ENCODE measurements at places on chromosomes 4 and X.

- peak; percentile 93 for DNase-seq
Observed at GRCh38 chr4:183504930-183505610, at the start of gene ING2. Gene ING2 (plus strand): TSS chr4:183505058. CDS start chr4:183505196, 138 bp downstream.

DNA sequence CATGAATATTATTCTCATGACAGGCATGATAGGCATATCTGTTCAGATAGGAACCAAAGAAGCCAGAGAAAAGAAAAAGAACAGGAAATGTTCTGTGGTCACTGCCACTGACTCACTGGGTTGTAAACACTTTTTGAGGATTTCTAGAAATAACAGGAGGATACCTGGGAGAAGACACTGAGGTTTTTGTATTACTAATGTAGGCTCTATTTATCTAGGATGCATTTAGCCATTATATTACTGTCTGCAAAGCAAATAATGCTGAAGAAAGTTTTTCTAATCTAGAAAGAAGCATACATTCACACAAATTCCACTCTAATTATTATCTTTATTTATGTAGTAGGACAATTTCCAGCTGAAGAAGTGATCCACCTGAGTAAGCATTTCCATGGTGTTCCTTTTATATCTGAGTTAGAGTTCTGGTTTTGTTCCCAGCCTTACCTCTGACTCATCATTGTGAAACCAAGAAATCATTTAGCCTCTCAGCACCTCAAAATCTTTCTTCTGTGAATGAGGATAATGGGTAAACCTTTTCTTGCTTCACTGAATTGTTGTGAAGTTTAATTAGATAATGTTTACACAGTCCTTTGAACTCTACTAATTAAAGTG lies 40.2 kb upstream of the EPGN start:
- peak; percentile 61 for DNase-seq

- no peak for DNase-seq
Observed at GRCh38 chr4:3091464-3091863, 17.0 kb downstream of the HTT start.

DNA sequence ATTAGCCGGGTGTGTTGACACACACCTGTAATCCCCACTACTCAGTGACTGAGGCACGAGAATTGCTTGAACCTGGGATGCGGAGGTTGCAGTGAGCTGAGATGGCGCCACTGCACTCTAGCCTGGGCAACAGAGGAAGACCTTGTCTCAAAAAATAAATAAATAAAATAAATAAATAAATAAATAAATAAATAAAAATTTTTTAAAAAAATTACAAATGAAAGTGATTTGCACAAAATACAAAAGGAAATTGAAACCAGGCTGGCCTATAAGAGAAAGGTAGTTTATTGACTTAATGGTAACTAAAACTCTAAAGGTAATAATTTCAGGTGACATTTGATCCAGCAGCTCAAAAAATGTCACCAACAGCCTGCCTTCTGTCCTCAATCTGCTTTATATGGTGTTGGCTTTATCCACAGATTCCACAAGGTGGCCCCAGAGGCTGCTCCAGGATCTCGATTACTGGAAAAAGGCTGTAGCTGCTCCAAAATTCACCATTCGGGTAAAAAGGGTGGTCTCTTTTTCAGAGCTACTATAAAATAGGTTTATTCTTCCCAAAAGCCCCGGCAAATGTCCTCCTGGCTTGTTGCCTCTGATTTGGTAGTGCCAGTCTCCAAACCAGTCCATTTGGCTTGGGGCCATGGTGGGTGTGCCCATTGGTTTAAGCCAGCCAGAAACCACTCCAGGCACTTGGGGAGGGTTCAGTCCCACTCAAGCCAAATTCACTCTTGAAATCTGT lies 61.4 kb upstream of the TRIM2 start:
- peak; percentile 79 for DNase-seq

DNA sequence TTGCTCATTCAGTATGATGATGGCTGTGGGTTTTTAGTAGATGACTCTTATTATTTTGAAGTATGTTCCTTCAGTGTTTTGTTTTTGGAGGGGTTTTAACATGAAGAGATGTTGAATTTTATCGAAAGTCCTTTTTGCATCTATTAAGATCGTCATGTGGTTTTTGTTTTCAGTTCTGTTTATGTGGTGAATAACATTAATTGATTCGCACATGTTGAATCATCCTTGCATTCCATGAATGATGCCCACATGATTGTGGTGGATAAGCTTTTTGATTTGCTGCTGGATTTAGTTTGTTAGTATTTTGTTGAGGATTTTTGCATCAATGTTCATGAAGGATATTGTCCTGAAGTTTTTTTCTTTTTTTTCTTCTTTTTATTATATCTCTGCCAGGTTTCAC lies 347.4 kb upstream of the EPHA5 start:
- DNase-seq: no peak

DNA sequence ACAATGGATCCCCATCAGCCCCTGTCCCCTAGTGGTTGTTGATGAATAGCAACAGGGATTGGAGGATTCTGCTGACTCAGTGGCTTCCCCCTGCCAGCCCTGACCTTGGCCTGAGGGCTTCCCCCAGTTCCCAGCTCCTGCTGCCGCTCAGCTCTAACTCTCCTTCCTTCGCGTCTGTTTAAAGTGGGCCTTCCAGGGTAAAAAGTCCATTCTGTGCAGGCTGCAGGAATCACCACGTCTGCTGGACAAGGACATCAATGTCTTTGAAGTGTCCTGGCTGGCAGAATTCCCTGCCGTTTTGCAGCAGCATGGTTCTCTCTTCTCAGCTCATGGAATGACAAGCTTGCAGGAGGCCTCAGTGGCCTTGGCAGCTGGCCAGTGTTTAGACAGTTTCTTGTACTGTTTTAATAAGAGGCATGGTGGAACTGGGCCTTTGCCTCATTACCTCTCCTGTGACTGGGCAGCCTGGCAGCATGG lies 152.5 kb upstream of the STX18 start:
- no peak for DNase-seq

GRCh38 chr4:25925486-25926201 lies 11.6 kb downstream of the SMIM20 start:
- peak; percentile 68 for DNase-seq

DNA sequence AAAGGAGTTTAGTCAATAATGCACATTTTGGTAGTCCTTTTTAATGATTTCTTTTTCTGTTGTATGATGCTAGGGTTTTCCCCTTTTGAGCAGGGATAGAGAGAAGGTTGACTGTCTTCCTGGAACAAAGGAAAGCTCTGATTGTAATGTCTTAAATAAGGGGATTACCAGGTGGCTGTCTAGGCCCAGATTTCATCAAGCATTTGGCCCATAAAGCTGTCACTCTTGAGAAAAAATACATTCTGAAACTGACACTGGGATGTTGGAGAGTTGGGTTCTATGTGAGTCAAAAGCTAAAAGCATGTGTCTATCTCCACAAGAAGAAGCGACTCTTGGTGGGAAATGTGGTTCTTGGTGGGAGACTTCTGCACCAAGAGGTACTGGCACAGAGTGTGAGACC lies 26.4 kb downstream of the KIAA1210 start:
- no peak for DNase-seq

DNA sequence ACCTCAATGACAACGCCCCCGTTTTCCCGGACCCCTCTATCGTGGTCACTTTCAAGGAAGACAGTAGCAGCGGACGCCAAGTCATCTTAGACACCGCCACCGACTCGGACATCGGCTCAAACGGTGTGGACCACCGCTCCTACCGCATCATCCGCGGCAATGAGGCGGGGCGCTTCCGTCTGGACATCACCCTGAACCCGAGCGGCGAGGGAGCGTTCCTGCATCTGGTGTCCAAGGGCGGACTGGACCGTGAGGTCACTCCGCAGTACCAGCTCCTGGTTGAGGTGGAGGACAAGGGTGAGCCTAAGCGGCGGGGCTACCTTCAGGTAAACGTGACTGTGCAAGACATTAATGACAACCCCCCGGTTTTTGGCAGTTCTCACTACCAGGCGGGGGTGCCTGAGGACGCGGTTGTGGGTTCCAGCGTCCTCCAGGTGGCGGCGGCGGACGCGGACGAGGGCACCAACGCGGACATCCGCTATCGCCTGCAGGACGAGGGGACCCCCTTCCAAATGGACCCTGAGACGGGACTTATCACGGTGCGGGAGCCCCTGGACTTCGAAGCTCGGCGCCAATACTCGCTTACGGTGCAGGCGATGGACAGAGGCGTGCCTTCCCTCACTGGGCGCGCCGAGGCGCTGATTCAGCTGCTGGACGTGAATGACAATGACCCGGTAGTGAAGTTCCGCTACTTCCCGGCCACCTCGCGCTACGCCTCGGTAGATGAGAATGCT lies 2.2 kb downstream of the FAT4 start:
- peak; percentile 21 for DNase-seq

DNA sequence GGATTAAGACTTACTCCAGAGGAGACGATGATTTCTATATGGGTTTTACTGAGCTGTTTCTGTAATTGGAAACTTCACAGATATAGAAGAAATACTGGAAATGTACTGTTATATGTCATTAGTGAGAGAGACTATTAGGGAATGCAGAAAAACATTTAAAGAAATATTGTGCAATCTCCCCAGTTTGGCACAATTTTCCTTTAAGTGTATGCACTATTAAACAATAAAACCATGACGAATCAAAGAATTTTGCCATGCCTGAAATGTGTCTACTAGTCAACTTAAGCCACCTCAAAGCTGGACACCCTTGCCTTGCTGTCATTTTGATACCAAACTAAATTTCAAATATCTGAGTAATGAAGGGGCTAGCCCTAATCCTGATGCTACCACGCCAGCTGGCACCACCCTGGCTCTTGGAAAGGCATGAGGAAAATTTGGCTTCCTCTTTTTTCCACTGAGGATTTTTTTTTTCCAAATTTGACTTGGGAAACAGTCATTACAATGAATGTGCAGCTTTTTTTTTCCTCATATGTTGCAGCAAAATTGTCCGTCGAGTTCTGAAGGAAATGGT lies 36.1 kb downstream of the MTTP start:
- no peak for DNase-seq

DNA sequence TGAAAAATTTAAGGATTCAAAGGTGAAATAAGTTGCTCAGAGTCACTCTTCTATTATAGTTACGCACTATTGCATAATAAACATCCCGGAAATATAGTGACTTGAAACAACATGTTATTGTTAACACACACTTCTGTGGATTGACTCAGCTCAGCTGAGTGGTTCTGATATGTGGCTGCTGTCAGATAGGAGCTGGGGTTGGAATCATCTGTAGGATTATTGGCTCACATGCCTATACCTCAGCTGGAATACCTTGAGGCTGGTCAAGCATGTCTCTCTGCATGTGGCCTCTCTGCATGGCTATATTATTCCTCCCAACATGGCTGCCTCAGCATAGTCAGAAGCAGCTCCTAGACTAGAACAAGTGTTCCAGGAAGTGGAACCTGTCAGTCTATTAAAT lies 486.7 kb upstream of the MAGEB2 start:
- no peak for DNase-seq

DNA sequence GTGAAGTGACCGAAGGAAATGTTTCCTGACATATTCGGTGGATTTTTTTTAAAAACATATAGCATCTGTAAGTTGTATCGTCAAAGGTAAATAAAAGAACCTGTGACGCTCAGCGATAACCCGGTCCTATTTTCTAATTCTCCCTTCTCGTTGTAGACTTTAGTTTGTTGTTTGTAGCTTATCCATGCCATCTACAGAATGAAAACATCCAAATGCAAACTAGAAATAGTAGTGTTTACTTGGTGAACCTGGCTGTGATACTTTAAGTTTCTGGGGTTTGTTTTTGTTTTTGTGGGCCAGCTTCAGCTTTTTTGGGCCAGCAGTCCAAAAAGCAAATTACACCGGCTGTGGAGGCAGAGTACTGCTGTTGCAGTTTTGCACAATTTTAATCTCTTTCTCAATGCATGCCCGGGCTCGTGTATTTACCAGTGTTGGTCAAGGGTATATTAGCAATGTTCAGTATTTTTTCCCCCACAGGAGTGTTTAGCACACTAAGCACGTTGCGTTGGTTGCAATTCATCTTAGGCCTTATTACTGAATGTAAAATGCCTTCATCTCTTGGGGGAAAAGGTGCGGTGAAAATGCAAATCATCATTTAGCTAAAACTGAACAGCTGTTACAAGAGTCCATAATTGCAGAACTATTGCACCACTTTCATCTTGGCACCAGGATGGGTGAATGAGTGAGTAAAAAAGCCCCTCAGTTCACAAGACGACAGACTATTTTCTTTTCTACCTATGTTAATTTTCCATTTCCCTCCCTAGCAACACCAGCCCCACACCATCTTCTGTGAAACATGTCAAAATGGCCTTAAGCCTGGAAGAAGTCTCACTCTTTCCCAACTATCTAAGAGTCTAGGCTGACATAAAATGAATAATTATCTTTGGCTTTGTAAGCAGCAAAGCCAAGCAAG lies 1.7 kb upstream of the CNOT6L start:
- DNase-seq: peak; percentile 42

DNA sequence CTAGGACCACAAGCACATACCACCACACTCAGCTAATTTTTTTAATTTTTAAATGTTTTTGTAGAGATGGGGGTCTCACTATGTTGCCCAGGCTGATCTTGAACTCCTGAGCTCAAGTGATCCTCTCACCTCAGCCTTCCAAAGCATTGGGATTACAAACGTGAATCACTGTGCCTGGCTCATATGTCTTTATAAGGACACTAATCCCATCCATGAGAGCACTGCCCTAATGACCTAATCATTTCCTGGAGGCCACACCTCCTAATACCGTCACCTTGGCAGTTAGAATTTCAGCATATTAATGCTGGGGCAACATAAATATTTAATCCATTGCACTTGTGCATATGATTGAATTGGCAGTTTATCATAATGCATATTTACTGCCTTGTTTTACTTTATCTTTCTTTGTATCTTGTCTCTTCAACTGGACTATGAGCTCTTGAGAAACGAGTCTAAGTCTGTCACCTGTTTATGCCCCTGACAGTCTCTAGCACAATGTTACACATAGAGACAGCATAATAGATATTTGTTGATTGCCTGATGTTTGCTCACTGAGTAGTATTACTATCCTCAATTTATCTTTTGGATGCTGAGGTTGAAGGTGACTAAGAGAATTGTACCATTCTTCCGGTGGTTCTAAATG lies 172.0 kb downstream of the AASDH start:
- DNase-seq: no peak

DNA sequence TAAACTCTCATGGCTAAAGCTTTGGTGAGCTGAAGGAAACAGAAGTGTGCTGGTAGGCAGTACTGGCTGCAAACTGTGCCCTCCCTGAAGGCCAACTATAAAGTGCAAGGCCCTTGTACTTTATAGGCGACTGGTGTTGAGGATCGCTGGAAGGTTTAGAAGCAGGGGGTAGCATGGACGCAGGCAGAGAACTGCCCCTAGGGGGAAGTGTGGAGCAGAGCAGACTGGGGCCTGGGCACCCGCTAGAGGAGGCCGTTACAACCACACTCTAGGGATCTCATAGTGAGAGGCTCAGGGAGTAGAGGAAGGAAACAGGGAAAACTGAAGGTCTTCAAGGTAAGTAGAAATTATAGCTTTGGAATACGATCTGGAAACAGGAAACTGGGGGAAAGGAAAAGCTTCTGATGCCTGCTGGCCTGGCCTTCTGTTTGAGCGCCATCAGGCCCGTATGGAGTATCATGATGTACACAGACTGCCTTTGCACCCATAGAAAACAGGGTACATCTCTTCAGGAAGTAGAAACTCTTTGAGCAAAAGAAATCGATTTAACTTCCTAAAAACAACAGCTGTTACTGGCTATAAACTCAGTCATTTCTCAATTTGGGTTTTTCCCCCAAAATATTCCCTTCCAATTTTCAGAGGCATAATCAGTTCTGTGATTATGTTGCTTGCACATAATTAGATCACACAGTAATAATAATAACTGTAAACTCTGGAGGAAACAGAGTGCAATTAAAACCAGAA lies 23.9 kb upstream of the TMSB4X start:
- DNase-seq: peak; percentile 64
